ENCODE measurements at places on chromosomes 5 and 9.

DNA sequence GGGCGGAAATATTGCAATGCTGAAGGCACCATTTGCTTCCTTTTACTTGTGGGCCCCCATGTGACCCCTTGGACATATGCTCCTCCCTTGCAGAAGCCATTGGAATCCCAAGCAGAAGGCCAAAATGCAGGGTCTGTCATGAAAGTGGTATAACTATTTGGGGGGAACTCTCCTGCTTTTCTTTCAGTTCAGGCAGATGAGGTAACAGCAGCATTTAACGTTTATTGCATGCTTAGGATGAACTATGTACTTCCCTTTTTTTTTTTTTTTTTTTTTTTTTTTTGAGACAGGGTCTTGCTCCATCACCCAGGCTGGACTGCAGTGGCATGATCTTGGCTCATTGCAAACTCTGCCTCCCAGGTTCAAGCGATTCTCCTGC is 7.8 kb downstream of the FOXI1 start:
- DNase-seq, result no peak

GRCh38 chr9:134410835-134411217 is 84.6 kb downstream of the RXRA start:
- no peak for DNase-seq

- no peak for DNase-seq
These were observed 577.7 kb downstream of the EBF1 start for GRCh38 chr5:158521995-158522394.

GRCh38 chr9:91332546-91333231 is 29.0 kb downstream of the AUH start:
- DNase-seq, result no peak

DNA sequence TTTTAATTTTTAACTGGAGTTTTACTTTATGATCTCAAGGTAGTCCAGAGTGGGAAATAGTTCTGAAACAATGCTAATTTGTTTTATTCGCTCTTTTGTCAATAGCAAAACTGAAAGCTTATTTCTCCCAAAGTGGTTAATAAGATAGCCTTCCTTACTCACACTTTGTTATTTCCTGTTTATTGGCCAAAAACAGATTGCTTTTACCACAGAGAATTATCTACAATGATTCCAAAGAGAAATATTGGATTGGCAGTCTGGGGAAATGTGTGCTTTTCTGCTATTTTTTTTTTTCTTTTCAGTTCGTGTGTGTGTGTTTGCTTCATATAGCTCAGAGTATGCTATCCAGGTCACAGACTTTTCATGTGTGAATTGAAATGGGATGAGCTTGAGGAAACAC is 756.7 kb upstream of the RGMB start:
- DNase-seq, result no peak

GRCh38 chr9:126719618-126720031 is 85.2 kb upstream of the ZBTB43 start:
- peak; percentile 84 for DNase-seq

DNA sequence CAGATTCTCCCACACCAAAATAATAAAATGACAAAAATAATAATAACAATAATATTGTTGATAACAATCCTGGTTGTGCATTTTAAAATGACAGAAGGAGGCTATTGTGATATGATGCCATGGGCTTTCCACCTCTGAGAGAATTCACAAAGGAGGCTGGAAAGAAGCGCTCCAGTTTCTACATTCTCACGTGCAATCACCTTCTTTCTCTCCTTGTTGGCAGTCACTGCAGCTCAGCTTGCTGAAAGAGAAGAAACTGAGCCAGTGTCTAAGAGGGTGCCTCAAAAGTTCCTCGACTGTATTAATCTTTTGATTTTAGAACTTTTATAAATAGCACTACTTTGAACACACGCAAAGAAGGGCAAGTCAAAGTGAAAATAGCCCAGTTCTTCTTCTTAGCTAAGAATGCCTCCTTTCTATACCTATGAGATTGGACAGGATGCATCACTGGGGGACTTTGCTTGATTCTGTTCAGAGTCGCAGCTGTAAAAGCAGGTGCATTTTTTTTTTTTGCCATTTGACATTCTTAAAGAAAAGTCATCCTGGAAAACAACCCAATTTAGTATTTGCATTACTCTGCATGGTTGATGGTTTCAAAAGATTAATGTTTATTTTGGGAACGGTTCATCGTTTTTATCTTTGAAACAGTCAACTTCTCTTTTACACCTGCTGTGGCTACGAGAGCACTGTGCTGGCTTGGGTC is 12.4 kb upstream of the SUB1 start:
- DNase-seq, result no peak

- no peak for DNase-seq
These were observed 25.8 kb downstream of the WNT8A start for GRCh38 chr5:138109463-138110265.

DNA sequence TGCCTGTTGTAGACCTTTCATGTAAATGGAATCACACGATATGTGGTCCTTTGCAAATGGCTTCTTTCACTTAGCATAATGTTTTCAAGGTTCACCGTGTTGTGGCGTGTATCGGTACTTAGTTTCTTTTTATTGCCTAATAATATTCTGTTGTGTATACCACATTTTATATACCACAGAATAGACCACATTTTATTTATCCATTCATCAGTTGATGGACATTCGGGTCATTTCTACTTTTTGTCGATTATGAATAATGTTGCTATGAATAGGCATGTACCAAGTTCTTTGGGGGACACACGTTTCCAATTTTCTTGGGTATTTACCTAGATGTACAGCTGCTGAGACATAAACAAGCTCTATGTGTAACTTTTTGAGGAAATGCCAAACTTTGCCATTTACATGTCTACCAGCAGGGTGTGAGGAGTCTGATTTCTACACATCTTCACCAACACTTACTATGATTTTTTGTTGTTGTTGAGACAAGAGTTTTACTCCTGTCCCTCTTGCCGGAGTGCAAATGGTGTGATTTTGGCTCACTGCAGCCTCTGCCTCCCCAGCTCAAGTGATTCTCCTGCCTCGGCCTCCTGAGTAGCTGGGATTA is 144.7 kb downstream of the RGS3 start:
- DNase-seq, result no peak

- DNase-seq, result no peak
These were observed 106.1 kb downstream of the THBS4 start for GRCh38 chr5:80141147-80141671.

- no peak for DNase-seq
These were observed 53.9 kb upstream of the PALM2AKAP2 start for GRCh38 chr9:109726119-109726518.

GRCh38 chr5:95850391-95850894 is 27.9 kb upstream of the GLRX start:
- no peak for DNase-seq

DNA sequence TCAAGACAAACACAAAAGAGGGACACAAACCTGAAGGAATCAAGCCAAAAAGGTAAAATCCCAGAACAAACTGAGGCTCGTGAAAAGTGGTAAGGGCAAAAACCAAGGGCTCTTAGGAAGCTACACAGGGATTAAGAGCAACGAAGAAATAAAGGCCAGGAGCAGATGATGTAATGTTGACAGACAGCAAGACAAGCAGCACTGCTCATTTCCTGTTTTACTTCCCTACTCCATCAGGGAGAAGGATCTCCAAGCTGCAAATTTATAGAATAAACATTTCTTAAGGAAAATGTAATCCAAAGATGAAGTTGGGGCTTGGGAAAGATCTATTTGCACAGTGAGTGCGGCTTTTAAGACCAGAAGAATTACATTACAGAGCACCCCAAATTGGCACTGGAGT is 182.3 kb upstream of the MAP1B start:
- peak; percentile 11 for DNase-seq

DNA sequence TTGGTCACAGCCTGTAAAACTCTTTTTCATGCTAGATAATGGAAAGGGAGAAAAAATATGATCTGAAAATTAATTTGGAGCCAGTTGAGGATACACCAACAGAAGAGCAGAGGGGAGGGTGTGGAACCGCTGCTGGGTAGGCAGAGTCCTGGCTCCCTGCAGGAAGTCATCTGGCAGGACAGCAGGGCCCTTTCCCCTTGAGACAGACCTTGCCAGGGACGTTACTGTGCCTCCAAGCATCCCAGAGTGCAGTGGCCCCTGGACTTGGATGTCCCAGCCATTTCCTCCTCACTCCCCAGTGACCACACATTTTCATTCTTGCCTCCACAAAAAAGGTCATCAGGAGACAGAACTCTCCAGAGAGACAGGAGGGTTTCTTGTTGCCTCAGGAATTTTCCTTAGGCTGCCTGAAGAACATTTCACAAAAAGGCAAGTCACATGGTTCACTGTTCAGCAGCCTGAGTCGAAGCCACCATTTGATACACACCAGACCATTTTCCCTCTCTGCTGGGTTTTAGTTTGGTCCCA is 5.9 kb downstream of the TRPM3 start:
- no peak for DNase-seq

GRCh38 chr9:10000669-10001068 is 612.1 kb downstream of the PTPRD start:
- no peak for DNase-seq

- peak; percentile 66 for DNase-seq
These were observed 534 bp downstream of the ERP44 start for GRCh38 chr9:100098046-100098886.
